Foreskin melanocyte (primary cell): ENCODE measurements at places on chromosomes 4 and X.

DNA sequence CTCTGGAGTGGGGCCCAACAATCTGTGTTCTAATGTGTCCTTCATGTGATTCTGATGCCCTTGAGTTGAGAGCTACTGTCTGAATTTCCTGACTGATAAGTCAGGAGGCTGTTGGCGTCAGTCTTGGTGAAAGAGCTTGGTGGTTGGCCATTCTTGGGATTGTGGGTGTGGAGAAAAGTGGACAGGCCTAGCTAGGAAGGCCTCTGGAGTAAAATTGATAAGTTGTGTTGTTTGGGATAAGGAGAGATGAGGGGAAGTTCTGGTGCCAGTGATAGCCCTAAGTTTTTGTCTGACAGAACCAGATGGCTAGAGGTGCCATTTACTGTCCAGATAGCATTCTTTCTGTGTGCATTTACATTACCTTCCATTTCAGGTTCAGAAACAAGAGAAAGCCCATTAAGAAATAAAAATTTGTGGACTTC, 11.7 kb downstream of the NSD2 start:
- DNase-seq = no peak

DNA sequence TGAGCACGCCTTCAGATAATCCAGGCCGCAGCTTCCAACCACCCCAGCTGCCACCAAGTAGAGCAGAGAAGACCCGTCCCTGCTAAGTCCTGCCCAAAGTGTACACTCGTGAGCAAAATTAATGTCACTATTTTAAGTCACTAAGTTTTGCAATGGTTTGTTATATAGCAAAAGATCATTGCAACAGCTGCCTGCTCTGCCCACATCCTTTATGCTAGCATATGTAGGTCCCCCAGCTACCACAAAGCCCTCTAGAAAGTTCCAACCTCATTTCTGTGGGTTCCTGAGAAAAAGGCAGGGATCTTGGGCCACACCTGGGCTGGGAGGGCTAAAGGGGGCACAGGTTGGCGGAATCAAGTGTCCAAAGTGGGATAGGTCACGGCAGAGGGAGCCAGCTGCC, 346.9 kb downstream of the BCOR start:
- no peak for DNase-seq

GRCh38 chr4:169773889-169774288, 16.1 kb upstream of the HPF1 start:
- no peak for DNase-seq

- DNase-seq = no peak
Observed at GRCh38 chr4:133493776-133494175, 344.7 kb downstream of the PCDH10 start.
